K562 (cell line): ENCODE measurements at places on chromosomes 7 and 10.

DNA sequence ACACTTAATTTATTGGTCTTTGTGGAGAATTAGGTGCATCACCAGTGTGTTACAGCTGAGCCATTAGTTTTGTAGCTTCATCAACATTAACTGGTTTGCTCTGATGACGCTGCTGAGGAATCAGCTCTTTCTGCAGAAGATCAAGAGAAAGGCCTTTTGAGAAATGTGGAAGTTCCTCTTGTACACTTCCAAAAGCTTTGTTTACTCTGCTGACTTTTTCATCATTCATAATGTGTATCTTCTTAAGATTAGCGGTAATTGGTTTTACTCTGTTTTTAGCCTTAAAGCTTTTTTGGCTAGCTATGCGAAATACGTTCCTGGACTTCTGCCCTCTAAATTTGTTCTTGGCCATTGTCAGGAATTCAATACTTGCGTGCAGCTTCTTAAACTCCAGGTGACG lies 8.2 kb upstream of the PHYH start:
- no peak for DNase-seq

- DNase-seq: no peak
Observed at GRCh38 chr7:18845700-18846099, 271.7 kb downstream of the TWIST1 start.

DNA sequence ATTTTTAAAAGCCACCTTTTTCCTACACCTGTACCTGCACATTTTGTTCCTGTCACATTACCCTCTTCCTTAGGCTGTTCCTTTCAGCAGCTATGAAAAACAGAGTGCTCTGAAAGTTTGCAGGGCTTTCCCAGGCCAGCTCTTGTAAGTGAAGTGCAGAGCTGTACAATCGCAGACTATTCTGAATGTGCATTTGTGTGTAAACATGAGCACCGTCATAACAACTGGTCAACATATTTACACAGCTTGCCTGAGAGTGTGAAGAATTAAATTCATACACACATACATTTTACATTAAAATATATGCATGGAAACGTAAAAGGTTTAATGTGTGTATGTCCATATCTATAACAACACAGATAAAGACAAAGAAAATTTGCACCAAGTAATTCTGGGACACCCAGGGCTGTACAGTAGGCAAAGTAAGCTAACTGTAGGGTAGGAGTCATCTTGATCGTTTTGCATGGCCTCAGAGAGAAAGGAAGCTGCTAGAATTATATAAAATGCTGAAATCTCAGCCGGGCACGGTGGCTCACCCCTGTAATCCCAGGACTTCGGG lies 23.6 kb upstream of the LYZL1 start:
- DNase-seq: no peak

DNA sequence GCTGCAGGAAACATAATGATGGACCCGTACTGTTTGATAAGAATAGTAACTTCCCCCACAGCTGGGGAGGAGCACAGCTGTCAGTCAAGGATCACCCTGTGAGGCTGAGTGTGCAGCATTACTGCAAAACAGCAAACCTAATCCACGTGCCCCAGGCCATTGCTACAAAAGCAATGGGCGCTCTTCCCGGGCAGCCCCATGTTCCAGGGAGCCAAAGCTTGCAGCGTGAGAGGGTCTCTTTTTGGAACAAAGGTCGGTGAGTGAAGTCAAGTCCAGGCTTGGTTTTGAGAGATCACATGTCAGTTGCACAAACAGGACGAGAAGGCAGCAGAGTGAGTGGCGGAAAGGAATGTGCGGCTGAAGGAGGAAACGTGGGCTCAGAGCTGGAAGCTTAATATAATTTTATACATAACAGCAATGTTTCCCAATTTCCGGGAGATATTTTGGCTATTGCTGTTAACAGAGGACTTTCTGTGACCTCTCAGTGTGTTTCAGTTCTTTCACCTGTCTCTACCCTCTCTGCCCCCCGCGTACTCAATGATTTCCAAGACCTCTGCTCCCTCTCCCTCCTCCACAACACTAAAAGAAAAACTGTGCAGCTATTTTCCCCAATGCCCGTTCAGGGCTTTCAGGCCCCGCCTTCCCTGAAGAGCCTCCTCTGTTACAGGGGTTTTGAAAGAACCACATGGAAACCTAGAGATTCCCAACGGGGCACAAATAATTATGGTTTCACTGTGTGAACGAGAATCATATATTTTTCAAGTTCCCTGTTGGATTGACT lies 128.9 kb downstream of the MTPAP start:
- peak; percentile 6 for DNase-seq

- DNase-seq: no peak
Observed at GRCh38 chr10:13792006-13792405, 205.2 kb downstream of the PRPF18 start.

DNA sequence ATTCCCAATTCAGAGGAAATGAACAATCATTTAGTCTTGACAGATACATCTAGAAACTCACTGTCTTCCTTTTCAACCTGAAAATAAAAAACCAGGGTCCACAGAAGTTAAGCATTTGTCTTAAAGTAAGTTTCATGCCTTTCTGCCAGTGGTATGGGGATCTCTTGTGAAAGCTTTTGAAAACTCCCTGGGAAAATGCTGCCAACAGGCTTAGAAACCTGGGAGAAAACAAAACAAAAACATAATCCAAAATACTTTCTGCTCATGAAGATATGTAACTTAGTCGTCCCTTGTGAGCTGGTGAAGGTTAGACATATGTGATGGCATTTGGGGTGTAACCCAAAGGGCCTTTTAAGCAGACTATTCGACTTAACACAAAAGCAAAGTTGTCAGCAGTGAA lies 66.4 kb upstream of the ZNF438 start:
- no peak for DNase-seq

DNA sequence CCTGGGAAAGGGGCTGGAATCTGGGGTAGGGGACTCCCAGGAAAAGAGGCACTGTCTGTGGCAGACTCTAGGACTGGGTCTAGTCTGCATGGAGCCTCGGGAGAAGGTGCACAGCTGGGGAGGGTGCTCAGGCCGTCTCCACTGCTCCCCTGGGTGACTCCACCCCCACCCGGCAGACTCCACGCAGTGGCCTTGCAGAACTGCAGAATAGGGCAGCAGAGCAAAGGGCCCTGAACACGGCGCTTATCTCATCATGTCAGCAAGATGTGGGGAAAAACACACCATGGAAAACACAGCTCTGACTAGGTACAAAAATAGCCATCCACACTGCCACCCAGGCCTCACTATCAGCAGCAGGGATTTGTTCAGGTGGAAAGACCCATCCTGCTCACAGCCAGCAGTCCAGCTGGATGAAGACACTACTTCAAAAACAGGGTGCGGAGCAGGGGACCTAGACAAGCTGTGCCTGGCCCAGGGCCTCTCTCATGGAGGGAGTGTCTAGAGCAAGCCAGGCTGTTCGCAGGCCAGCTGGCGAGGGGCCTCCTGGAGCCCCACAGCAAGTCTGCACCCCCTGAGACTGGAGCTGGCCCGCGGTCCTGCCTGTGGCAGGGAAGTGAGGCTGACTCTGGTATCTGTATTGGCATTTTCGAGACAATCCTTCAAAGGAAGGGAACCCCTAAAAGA lies 11.7 kb downstream of the MAT1A start:
- peak; percentile 16 for DNase-seq

DNA sequence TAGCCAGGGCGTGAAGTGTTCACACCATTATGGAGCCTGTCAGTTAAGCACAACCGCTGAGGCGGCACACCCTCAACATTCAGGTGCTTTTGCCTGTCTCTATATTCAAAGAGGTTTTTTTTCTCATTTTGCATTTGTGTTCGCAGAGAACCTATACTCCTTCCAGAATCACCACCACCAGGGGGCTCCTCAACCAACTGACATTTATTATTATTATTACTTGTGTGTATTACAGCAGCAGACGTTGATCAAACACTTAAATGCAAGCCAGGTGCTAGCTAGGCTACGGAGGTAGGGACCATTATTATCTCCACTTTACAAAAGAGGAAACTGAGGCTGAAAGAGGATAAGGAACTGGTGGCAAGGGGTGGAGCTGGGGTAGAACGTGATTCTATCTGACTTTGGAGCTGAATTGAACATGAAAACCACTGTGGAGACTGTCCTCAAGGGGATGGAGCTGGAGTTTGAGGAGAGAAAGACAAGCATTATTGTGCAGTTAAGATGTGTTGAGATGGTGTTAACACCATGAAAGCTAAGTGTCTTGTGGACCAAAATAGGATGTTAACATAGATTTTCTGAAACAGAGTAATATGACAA lies 133.8 kb upstream of the PLXNA4 start:
- peak; percentile 36 for DNase-seq

GRCh38 chr7:128889121-128889520 lies 21.4 kb downstream of the KCP start:
- no peak for DNase-seq

- DNase-seq: no peak
Observed at GRCh38 chr7:153405704-153406485, 646.3 kb upstream of the DPP6 start.

GRCh38 chr10:8221451-8221850 lies 167.0 kb downstream of the GATA3 start:
- no peak for DNase-seq

GRCh38 chr10:128017822-128018221 lies 108.4 kb downstream of the MKI67 start:
- DNase-seq: no peak

- DNase-seq: no peak
Observed at GRCh38 chr10:99531026-99531695, 1.6 kb upstream of the NKX2-3 start.

DNA sequence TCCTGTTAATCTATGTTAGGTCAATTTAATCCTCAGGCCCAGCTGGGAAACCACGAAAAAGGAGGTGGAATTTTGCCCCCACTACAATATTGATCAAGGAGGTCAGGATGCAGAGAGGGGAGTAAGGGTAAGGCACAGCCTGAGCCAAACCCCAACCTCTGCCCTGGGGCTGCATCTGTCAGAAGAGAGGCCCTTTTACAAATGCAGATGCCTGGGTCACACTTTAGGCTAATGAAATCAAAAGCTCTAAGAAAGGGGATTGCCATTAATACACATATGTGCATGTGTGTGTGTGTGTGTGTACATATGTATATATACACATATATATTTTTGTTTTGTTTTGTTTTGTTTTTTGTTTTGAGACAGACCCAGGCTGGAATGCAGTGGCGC lies 25.5 kb upstream of the TRUB1 start:
- no peak for DNase-seq

DNA sequence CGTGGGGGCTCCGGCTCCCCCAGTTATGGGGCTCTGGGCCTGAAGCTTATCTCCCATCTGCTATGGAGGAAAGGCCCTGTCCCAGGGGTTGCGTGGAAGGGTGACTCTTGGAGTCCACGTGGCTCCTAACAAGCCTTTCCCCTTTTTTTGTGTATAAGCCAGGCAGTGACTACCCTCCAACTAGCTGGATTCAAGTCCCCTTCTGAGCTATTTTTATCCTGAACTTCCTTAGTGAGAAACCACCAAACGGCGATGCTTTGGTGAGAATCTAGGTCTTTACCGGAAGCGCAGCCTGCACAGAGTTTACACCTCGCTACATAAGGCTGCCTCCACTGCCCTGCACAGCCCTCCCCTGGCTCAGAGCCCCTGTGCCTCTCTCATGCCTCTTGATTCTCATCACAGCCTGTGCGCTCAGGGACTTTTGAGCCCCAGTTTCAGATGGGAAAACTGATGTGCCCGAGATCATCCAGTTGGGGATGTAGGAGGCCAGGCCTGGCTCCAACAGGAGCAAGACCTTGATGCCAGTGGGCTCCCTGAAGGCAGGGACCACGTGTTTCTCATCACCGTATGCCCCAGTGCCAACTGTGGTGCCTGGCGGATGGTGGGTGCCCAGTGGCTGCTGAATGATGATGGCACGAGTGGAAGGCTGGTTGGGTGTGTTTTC lies 102.3 kb upstream of the PPIF start:
- no peak for DNase-seq

DNA sequence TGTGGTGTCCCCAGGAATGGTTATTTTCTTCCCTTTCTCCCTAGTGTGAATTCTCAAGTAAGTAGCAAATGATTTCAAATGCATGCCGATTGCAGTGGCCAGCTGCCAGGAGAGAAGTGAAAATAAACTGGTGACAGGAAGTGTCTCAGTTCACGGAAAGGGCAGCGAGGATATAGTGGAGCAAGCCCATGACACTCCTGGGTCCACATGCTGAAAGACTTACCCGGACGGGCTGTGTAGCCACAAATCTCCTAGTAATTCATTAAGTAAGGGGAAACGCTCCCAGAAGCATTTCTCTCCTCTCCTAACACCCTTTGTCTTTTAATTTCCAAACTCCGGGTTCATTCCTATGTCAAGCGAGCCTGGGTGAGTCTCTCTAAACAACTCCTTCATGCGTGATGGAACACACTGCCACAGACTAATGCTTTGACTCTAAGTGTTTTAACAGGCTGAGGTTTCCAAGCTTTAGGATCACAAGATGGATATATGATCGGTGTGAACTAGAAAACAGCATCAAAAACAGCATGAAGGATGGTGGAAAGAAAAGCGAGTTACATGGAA lies 125.6 kb downstream of the CYP26A1 start:
- DNase-seq: no peak

- no peak for DNase-seq
Observed at GRCh38 chr7:101428093-101428866, 65.6 kb downstream of the COL26A1 start.

GRCh38 chr10:69091143-69091651 lies 3.3 kb downstream of the SRGN start:
- DNase-seq: no peak

- DNase-seq: no peak
Observed at GRCh38 chr10:34193931-34194626, 621.0 kb downstream of the PARD3 start.

DNA sequence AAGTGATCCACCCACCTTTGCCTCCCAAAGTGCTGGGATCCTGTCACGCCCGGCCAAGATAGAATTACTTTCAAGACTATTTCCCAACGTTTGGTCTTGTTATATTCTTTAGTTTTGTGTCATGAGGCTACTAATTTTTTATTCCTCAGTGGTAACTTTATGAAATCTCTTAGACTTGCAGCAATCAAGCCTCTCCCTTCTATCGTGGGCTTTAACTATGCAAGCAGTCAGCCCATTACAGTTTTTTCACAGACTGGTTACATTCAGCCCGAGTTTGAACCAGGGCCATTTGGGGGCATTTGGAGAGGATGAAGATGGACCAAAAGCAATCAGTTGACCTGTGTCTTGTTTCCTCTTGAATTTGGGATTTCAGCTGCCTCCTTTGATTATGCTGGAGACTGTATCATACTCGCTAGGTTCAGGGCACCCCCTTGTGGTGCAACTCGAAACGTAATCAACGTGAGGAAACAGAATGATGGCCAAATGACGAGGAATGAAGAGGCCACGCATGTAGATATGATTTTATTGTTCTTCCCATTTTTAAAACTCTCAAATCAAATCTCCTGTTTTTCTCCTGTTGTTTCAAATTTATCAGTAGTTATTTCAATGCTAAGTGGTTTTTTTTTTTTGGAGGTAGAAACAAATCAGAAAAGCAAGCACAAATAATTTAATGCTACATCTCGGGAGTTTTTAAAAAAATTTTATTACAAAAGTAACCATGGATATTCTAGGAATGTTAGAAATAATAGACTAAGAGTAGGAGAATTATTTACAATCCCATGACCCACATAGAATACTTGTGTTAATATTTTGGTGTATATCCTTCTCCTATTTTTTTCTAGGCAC lies 151.6 kb downstream of the KIAA1217 start:
- DNase-seq: peak; percentile 48

DNA sequence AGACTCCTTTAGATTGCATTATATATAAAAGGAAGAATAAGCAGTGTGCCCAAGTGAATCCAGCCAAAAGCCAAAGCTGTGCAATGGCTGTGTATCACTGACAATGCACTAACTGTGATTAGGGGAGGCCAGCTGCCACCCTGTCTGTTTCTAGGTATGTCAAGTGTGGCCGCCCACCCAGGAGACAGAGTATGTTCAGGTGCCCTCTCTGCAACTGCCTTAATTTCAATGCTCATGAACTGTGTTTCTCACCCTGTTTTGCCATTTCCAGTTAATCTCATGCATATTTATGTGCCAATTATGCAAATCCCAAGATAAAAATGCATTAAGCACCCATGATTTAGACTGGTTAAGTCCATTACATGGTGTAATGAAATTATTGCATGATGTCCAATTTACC lies 159.4 kb downstream of the FRMD4A start:
- no peak for DNase-seq
